NCI-H345 (cell line): ENCODE measurements at places on chromosomes 3 and 15.

- DNase-seq, result no peak
Observed at GRCh38 chr15:55737373-55737772, 5.6 kb downstream of the PRTG start.

GRCh38 chr15:80832686-80833085, 53.5 kb downstream of the CEMIP start:
- DNase-seq, result peak; percentile 36

DNA sequence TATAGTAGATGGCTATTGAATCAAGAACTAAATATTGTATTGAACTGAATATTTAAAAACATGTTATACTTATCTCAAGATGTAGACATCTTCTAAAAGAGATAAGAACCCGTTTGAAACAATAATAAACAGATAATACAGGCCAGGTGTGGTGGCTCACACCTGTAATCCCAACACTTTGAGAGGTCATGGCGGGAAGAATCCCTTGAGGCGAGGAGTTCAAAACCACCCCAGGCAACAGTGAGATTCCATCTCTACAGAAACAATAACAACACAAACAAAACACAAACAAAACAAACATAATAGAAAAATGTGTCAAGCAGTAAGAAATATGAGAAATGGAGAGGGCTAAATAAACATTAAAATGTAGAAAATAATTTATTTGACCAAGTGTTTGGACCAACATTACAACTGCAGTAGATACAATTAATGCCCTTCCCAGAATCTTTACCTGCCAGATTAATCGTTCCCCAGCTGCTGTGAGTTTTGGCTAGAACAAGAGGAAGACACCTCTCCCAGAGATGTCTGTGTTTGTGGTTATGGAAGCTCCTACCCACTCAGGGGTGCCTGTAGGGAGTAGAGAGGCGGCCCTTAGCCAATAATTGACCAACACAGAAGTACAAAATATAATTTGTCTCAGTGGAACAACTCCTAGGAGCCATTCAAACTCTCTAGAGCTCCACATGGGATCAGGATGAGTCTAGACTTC, 111.9 kb upstream of the AGTR1 start:
- DNase-seq, result no peak

DNA sequence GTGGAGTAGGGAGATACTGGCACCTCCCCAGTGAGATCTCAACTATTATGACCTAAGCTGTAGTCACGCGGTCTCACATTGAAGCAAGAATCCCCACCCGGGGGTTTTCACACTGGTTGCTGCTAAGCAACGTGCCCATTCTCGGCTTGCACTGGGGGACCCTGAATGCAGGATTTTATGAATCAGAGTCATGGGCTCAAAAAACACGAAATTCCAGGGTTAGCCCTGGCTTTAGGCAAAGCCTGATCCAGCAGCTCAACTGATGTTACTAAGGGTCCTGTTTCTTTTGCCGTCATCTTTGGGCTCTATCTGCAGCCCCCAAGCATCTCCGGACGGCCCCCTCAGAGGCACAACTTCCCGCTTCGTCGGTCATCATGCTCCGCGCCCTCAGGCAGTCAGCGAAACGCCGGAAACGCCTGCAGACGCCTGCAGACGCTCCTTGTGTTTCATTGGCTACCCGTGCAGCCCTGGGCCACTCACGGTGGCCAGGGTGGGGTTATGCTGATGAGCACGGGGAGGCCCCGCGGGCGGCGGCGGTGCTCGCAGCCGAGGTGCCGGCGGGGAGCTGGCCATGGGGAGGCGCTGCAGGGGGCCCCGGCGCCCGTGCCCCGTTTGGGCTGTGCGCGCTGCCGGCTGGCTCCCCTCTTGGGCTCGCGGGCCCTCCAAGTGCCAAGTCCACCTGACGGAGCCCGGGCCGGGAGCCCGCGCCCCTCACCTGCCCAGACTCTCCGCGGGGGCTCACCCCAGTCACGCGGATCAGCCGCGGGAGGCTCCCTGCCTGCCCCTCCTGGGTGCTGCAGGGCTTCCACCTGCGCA, 25.8 kb downstream of the EFCC1 start:
- DNase-seq, result peak; percentile 87

- no peak for DNase-seq
Observed at GRCh38 chr15:66621491-66622467, 56.0 kb upstream of the LCTL start.

- DNase-seq, result no peak
Observed at GRCh38 chr3:23055733-23056376, 147.3 kb upstream of the UBE2E2 start.

DNA sequence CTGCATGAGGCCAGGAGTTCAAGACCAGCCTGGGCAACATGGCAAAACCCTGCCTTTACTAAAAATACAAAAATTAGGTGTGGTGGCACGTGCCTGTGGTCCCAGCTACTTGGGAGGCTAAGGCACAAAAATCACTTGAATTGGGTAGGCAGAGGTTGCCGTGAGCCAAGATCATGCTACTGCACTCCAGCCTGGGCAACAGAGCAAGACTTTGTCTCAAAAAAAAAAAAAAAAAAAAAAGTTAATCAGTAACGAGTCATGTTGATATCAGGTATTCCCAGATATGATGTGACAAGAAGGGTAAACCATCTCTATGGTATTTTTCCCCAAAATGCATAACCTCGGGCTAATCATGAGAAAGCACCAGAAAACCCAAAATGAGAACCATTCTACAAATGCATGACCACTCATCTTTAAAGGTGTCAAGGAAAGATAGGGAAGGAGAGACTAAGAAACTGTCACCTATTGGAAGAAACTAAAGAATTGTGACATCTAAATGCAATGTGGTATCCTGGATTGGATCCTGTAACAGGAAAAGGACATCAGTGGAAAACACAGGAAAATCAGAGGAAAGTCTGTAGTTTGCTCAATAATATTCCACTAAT, 66.5 kb upstream of the MAP4 start:
- DNase-seq, result no peak

DNA sequence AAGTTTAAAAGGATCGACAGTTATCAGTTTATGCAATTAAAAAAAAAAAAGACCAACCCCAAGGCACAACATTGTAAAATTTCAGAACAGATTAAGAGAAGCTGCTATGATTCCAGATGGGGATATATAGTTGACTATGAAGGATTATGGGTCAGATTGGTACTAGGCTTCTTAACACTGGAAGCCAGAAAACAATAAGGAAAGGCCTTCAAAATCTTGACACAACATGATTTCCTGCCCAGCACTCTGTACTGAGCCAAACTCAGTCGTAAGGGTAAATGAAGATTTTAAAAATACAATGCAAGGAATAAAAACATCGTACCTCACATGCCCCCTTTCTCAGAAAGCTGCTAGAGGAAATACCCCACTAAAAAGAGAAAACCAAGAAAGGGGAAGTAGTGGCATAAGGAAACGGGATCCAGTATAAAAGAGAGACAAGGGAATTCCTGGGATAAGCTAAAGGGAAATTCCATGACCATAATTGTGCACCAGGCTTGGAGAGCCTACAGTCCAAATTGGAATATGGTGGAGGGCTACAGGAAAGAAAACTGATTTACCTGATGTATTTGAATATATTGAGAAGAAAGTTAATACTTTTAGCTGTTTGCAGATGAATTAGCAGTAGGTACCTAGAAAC, 27.9 kb downstream of the PIAS1 start:
- DNase-seq, result no peak

GRCh38 chr3:38100498-38100897, 36.4 kb downstream of the ACAA1 start:
- no peak for DNase-seq

DNA sequence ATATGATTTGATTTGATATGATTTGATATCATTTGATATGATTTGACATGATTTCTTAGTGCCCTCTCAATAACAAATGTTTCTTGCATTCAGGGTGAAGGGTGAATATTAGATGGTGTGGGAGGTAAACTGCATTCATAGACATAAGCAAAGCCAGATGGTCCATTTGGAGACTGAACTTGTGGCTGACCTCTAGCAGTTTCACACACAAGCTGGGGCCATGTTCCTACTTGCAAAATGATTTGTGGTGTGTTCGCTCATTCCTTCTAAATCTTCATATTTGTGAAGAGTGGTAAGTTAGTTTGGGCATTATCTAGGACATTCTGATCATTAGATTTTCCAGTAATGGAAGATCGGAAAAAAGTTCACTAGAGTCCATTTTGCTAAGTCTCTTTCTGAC, 40.5 kb upstream of the CCR4 start:
- DNase-seq, result no peak
